ENCODE measurements at places on chromosomes 2 and 18.

GRCh38 chr2:98020516-98020915 lies 24.8 kb upstream of the TMEM131 start:
- no peak for DNase-seq

- no peak for DNase-seq
Observed at GRCh38 chr18:39434223-39434920, 1868.8 kb upstream of the CELF4 start.

DNA sequence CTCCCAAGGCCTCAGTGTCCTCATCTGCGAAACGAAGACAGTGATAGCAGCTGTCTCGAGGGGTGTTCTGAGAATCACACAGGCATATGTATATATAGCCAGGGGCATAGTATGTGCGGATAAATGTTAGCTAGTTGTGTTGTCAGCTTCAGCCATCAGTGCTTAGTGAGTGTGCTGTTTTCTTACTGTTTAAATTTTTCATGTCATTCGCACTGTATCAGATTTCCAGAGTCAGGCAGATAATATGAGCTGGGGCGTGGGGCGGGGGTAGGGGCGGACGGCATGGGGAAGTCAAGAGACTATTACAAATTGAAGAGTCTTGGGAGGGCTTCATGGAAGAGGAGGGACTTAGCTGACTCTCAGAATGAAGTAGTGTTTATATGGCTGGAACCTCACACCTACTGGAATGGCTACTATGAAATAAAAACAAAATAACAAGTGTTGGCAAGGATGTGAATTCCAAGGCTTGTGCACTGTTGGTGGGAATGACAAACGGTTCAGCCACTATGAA lies 7.0 kb downstream of the TRAPPC12 start:
- DNase-seq, result no peak

- DNase-seq, result peak; percentile 7
Observed at GRCh38 chr2:110105608-110106467, 9.8 kb downstream of the MALL start.

- no peak for DNase-seq
Observed at GRCh38 chr2:233013027-233013461, at the start of gene NGEF. NGEF (minus strand) TSS chr2:233013256; CDS start chr2:232974890, 38,366 bp downstream.

DNA sequence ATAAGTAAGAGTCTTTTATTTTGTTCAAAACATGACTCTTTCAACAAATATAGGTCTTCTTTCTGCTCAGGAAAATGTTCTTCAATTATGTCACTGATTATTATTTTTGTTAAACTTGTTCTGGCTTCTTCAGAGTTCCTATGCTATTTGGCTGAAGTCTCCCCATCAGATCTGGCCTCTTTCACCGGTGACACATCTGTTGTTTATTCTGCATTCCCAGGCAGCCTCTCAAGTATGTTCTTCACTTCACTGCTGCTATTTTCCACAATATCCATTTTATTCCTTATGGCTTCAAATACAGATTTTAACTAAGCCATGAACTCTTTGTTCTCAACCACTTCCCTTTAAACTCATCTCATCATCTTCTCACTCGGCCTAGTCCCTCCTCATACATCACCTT lies 45.7 kb downstream of the HDAC4 start:
- DNase-seq, result no peak

- no peak for DNase-seq
Observed at GRCh38 chr2:3876685-3877084, 173.3 kb downstream of the DCDC2C start.

All from activated T-cell treated with anti-CD3 and anti-CD28 coated beads, Interleukin-2, amount 50 U/mL, for 72 hours (primary cell).